ENCODE measurements at places on chromosomes 3 and 15.

DNA sequence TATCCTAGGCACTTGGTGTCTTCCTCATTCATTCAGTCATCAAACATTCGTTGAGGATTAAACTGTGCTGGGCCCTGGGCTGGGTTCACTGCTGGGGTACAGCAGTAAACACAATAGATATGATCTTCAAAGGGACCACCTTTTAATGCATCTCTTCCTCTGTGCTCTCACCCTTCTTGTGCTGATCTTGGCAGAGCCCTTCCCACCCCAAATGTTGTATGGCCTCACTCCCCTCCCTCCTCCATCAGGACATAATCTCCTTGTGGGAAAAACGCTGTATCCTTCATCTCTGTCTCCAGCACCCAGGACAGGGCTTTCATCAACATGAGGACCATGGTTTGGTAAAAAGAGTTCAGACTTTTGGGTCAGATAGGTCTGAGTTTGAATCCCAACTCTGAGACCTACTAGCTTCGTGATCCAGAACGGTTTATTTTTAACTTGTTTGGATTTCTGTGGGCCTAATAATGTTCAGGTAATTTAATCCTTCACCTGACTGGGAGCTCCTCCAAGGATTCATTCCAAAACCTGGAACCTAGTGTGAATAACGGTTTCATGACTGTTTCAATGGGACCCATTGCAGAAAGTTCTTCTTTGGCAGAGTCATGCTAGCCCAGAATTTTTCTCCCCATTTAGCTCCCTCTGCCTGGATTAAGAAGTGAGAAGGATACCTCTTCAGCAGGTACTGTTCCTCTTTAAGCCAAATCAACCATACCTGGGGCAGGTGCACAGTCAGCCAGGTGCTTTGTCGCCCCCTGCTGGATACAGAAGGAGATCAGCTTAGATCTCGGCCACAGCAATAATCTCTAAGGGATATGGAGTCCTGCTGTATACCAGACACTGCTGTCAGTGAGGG is 5.2 kb upstream of the WNT7A start:
- DNase-seq = no peak

- DNase-seq = no peak
These were observed 64.8 kb downstream of the RFTN1 start for GRCh38 chr3:16448639-16449070.

GRCh38 chr15:78662028-78662427 is 21.0 kb upstream of the CHRNB4 start:
- DNase-seq = no peak

GRCh38 chr3:122021811-122022401 is at the start of gene ILDR1:
Gene ILDR1, minus strand, starts transcription at chr3:122022247. Its CDS starts 170 bp downstream, at chr3:122022077.
- DNase-seq = peak; percentile 68

- DNase-seq = no peak
These were observed 22.5 kb downstream of the CDIN1 start for GRCh38 chr15:36601952-36602351.

DNA sequence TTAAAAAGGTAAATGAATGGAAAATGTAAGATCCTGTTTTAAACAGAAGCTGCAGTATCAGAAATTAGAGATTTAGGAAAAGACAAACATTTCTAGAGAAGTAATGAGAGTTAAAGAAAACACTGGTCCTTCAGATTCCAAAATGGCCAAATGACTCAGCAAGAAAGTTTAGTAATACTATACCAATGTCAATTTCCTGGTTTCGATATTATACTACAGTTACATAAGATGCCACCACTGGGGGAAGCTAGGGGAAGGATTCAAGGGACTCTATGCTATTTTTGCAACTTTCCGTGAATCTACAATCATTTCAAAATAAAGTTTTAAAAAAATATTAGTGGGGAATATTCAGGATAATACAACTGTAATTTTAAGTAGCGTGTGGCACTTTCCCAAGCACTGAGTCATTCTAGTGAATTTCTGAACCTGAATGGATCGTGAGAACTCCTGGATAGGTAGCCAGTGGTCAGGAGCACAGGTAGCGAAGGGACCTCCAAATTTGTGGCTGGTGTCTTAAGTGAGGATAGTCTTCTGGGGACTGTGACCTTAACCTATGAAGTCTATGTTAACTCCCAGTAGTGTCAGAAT is 37.6 kb downstream of the TMCC1 start:
- no peak for DNase-seq

DNA sequence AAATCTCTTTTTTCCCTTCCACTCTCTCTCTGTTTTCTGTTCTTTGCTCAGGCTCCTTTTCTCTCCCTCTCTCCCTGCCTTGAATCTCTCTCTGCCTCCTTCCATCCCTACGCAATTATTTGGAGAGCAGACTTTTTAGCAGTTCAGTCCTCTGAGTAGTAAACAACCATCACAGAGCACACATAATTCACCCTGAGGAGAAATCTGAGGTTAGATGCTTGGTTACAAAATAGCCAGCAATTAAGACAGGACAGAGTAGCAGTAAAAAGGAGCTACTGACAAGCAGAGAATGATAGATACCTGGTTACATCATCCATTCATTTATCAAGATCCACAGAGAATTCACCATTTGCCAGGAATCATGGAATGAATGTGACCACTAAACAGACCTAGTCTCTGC is 25.5 kb downstream of the SLC9A9 start:
- DNase-seq = no peak

DNA sequence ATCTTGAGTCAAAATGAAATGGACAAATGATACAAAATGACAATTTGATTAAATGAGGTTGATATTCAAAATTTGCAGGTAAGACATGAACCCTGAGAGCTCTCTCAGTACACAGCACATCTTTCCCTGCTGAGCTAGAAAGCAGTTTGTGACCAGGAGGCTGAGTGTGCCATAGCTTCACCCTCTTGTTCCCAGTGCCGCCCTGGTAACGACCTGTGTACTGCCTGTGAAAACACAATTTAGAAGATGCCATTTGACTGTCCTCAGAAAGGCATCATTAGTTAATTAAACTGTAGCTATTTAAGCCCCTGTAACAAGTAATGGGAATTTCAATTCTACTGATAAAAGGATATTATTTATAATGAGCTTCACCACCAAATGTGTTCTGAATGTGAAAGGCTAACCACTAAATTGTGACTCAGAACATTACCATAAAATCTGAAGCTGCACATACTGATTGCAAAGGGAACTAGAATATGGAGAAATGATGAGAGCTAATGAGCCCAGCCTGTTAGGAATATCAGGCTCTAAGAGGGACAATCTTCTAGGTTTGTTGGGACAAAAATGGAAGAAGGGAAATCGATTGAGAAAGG is 212.9 kb upstream of the ARPP21 start:
- DNase-seq = no peak

- DNase-seq = no peak
These were observed 1043.6 kb downstream of the TUSC7 start for GRCh38 chr3:117752984-117753717.

- peak; percentile 81 for DNase-seq
These were observed at the start of gene ITPKA for GRCh38 chr15:41493205-41493901. Gene ITPKA, plus strand, starts transcription at chr15:41493874. Its CDS starts 54 bp downstream, at chr15:41493928.

GRCh38 chr15:66855041-66855440 is 153.0 kb downstream of the SMAD6 start:
- no peak for DNase-seq

DNA sequence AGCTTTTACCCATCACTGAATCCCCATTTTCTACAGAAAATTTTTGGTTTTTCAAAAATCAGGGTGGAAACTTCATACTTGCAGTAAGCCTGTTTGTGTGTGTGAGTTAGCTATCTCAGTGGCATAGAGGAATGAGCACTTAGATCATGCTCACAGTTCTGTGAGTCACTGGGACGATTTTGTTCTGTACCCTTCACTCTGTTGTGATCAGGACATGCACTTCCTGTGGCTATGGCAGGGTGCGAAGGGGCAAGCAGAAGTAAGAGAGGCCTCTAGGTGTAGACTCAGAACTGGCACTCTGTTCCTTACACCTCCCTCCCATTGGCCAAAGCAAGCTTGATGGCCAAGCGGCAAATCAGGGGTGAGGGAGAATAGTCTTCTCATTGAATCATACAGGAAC is 11.6 kb downstream of the NIPA2 start:
- DNase-seq = no peak

- no peak for DNase-seq
These were observed at the start of gene PTX3 for GRCh38 chr3:157436583-157437291. Gene PTX3, plus strand, starts transcription at chr3:157436850. Its CDS starts 84 bp downstream, at chr3:157436934.

GRCh38 chr15:89150762-89151664 is 62.8 kb downstream of the ABHD2 start:
- no peak for DNase-seq

- DNase-seq = no peak
These were observed 359.3 kb downstream of the RORA start for GRCh38 chr15:60869851-60870250.

GRCh38 chr15:34620814-34621213 is 37.4 kb upstream of the GOLGA8B start:
- DNase-seq = no peak

DNA sequence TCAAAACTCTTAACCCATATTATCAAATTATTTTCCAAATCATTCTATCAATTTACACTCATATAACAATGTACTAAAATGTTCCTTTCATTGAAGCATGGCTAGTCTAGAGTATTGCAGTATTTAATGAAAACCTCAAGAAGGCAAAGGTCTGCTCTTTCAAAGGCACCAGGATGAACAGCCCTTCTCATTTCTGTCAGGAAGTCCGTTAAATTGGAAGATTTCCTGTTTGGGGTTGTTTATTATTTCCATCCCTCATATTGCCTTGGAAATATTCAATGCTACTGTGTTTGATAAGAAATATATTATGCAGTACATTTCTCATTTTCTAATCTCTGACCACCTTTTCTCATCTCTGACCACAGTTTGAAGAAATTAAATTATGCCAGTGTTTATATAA is 25.1 kb downstream of the ACKR4 start:
- no peak for DNase-seq

DNA sequence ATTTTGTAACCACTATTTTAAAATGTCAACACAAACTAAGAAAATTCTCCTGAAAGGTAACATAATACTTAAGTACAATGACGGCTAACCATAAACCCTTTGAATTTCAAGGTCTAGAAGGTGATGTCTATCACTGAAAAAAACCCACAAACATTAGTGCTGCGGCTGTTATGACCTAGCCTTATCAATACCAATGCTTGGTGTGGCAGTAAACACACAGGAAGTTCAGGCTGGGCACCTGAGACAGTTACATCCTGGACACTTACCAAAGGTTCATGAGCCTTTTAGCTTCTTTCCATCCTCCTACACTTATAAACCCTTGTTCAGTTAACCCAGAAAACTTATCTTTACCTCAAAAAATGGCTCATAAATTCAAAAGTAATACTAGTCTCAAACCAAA is 5.8 kb downstream of the HSPBAP1 start:
- no peak for DNase-seq

DNA sequence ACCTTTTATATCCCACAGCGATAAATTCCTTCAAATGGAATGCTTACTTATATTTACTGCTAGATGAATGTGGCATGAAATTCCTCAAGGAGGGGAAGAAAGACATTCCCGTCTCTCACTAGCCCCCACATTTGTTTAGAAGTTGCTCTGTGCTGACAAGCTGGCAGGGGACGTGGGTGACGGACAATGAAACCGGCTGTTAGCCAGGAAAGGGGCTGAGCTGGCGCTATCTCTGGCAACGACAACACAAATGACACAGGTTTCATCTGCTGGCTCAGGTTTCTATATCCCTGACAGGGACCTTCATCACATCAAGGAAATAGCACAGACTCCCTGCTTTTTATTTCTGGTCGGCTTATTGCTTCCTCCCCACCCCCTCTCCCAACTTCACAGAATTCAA is 15.8 kb downstream of the RUVBL1 start:
- DNase-seq = no peak

DNA sequence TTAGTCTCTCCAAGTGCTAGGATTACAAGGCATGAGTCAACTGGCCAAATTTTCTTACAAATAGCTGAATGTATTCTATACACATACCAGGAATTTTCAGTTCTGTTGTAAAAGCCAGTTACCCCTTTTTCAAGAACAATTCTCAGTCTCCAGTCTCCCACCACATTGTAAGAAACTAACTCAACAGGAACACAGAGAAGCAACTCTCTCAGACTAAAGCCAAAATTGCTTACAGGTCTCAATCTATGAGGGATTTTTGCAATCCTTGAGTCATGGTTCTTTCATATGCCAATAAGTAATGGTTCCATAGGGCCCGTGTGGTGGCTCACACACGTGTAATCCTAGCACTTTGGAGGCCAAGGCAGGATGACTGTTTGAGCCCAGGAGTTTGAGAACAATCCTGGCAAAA is 8.5 kb downstream of the IP6K2 start:
- DNase-seq = no peak

GRCh38 chr3:47117807-47118364 is 46.0 kb downstream of the SETD2 start:
- DNase-seq = no peak
